Stimulated activated CD4-positive, alpha-beta T cell treated with anti-CD3 and anti-CD28 coated beads, Interleukin-12 subunit alpha, Interleukin-12 subunit beta, amount 100 ng/mL, for 4 hours (primary cell): ENCODE measurements at places on chromosomes 7 and 10.

- DNase-seq = no peak
Measured at GRCh38 chr7:134782121-134782623, 2.7 kb downstream of the CALD1 start.

GRCh38 chr10:121449482-121449924, 148.7 kb downstream of the FGFR2 start:
- no peak for DNase-seq

GRCh38 chr7:98200364-98200763, 10.9 kb upstream of the BHLHA15 start:
- no peak for DNase-seq

DNA sequence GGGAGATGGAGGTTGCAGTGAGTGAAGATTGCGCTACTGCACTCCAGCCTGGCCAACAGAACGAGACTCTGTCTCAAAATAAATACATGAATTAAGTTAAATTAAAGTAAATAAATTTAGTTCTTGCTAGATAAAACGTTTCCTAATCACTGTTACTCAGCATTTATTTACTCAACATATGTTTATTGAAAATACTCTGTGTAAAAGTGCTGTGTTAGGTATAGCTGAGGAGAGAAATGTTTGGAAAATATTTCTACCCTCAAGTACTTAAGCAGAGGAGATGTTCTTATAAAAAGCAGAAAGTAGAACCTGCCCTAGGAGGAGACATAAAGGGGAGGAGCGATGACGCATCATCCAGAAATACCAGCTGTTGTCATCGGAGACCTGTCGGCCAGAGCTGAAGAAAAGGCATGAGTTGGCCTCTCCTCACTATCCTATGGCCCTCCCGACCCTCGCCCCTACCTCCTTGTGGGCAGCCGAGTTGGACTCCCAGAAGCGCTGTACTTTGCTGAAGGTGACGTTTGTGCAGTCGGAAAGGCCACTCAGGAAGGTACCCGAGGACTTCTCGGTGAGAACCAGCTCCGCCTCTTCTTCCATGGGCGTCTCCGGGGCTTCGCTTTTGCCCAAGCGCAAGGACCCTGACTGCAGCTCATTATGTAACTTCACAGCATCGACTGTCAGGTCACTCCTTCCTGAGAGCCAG, 1.1 kb downstream of the RRP12 start:
- DNase-seq = no peak
